ENCODE measurements at places on chromosomes 2 and 18. TPM values are rescaled to one million over a fixed set of nuclear protein-coding genes. Genes with fewer than 3 reads are reported as not detected.

DNA sequence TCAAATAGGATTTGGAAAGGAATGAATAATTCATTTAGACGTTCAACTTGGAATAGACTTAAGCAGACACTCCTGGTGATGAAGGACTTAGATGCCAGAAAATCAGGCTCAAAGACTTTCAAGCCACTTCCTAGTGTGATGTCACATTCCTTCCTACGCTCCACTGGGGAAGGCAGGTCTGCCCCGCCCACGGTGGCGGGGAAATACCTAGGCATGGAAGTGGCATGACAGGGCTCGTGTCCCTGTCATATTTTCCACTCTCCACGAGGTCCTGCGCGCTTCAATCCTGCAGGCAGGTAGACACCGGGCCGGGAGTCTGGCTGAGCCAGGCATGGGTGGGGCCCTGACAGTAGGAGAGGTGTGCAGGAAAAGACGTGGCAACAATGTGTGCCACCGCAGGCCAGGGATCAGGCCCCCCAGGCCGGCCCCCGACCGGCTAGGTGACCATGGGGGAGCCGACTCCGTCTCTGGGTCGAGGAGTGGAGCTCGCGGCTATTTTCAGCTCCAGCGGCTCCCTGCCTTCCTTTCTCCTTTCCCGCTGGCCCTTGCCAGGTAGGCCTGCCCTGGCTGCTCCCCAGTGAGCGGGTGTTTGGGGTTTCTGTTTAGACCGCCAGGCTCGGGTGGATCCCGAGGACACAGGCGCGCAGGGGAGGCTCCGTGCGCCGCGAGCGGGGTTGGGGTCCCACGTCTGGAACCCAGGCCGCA lies at the start of gene IL1RL2:
IL1RL2 (plus strand) TSS at position 233 of the 705 bp plus-strand sequence. CDS start 845 bp downstream, outside the sequence.
- DNase-seq: peak; percentile 60

DNA sequence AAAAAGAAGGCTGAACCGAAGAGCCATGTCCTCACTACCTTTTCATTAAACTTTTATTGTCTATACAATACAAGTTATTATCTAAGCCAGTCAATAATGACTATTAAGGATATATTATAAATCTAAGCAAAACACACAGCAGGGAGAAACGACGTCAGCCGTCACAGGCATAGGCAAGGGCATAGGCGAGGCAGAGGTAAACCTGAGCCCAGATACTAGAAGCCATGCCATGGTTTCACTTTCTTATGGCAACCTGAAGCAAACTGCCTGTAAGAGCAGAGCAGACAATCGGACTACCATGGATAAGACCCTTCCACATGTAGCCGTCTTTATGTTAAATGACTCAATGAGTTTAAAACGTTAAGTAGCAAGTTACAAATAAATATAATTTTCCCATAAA lies 238.5 kb upstream of the ZNF521 start:
- no peak for DNase-seq

DNA sequence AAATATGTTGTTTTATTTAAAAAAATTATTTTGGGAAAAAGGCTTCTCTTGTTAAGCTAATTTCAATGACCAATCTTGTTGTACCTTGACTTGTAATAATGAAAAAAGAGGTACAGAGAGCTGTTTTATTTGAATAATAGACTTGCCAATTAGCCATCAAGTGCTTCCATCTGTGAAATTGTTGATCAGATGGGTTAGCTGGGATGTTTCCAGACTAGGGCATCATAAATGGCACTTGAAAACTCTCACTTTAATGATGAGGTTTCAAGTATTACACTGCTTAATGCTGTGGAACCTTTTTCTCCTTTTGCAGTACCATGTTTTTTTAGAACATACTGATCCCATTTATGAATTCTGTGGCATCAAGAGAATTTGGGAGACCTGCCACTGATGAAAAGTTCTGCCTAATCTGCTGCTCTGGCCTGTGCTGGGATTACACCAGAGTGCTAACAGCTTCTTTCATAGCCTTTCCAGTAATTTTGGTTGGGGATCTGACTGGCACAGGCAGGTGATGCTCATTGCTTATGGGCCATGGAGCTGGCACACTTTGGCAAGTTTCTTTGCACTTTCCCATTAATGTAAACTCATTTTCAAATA lies 24.2 kb downstream of the PSMD14 start:
- no peak for DNase-seq

GRCh38 chr2:177383935-177384334 lies 8.6 kb upstream of the AGPS start:
- no peak for DNase-seq

GRCh38 chr2:237987268-237987667 lies 20.5 kb downstream of the UBE2F start:
- DNase-seq: no peak

GRCh38 chr2:19062370-19062769 lies 296.1 kb downstream of the OSR1 start:
- no peak for DNase-seq

DNA sequence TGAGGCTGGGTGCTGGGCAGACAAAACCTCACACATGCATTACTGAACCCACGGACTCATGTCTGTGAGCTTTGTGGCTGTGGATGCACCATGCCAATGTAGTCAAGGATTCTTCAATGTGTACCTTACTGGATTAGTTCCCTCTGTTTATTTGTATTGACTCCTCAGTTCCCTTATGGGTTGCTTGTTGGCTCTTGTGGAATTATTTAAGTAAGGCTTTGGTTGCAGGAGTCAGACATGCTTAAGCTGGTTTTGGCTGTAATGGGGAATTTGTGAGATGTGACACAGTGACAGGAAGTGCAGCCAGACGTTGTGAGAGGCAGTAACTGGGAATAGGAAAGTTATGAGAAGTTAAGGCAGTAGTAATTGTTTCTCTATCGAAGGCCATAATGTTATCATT lies 13.6 kb upstream of the IL1RN start:
- no peak for DNase-seq

DNA sequence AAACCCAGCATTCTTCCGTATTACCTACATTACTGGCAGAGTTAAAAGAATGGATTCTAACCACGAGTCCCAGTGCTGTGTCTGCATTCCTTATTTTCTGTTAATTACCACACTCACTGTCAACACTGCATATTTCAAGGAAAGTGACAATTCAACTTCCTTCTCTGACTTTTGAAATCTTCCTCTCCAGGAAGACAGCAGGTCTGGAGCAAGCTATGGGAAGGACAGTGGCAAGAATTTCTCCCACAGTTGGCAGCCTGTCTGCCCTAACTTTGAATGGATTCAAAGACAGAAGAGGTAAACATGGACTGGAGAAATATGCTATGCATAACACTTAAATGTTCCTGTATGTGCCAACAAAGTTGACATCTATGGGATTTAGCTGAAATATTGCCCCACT lies 700.5 kb upstream of the CHAC2 start:
- DNase-seq: no peak

DNA sequence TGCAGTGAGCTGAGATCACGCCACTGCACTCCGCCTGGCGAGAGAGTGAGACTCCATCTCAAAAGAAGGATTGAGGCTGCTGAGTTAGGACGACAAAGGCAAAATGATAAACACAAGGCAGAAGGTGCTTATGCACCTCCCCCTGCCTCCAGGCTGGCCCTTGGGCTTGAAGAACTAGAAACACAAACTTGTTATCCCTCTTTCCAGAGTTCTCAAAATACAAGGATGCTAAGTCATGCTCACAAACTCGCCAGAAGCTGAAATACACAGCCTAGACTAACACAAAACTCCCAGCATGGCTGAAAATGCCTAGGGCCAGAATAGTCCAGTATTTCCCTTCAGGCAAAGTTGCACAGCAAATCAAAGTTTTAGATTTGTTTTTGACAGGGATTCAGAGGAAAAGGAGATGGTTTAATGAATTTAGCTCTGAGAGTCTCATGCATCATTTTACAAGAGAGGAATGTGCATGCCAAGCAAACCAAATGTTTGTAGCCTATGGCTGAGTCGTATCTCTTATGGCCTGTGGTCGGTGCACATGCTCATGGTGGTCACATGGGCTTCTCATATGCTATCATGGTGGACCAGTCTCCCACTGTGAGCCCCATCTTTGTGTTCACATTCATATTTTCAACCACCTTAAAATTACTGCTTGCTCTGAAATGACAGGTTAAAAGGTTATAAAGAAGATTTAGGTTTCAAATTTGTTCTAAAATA lies 16.2 kb upstream of the MREG start:
- DNase-seq: no peak

DNA sequence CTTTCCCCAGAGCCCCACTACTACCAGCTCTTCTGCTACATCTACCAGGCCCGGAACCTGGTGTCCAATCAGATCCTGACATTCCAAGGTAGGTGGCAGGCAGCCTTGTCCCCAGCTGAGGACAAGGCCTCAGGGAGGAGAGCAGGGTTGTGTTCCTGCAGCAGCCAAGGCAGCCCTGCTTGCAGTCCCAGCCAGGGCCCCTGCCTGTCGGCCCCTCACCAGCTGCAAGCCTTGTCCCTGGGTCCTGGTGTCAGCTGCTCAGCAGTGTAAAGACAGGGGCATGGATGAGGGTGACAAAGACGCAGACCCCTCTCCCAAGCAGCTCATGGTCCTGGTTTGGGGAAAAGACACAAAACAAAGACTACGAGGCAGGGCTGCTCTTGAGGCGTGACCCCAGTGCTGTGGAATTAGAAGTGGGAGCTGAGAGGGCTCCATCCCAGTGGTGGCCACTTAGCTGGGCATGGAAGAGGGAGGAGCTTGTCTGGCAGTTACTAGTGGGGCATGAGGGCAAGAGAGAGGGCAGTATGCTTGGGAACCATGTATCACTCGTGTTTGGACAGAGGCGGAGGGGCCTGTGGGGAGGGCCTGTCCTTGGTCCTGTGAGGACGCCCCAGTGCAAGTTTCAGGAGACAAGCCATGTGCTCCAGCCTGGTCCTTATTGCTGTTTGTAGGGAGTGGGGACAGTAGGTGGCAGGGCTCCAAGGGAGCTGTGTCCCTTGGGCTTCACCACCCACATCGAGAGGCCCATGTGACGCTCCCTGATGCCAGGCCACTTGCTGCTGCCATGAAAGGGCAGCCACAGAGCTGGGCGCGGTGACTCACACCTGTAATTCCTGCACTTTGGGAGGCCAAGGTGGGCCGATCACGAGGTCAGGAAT lies 47.5 kb downstream of the LMAN2L start:
- DNase-seq: no peak

DNA sequence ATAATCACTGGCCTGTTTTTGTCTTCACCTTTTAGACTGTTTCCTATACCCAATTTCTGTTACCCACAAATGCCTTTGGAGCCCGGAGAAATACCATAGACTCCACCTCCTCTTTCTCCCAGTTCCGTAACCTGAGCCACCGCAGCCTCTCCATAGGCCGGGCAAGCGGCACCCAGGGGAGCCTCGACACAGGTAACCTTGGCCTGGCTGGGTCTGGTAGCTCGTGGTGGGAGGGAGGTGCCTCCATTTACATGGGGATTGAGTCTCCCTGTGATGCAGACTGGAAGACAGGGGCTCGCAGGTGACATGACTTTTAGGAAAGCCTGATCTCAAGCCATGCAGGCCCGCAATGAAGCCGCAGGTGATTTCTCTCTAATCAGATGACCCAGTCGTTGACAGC lies 100.6 kb downstream of the CABLES1 start:
- no peak for DNase-seq

DNA sequence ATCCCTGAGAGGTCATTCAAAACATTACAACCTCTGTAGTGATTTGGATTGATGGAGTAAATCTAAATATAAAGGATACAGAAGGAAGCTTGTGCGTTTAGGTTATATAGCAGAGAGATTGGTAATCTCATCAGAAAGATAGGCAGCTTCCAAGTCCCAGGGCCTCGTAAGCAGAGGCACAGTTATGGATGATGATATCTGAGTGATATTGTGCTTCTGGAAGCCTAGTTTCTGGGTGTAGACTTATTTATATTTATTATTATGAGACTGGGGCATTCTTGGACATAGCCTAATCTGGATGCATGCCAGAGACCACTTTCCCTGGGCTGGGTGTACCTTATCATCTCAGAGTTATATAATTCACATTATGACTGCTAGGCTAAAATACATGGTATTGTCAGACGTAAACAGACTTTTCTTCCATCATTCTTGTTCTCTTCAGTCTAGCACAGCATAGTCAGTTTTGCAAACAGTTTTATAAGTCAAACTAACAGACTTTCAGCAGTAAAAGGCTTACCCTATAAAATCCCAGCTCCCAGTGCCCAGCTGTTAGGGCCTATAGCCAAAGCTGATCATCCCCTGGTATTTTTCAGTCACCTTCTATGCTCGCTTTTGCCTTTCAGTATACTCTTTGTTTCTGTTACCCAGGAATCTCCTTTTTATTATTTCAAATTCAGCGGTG lies 47.9 kb downstream of the RAB3GAP1 start:
- DNase-seq: no peak

GRCh38 chr2:120566331-120567035 lies 169.2 kb upstream of the GLI2 start:
- no peak for DNase-seq

DNA sequence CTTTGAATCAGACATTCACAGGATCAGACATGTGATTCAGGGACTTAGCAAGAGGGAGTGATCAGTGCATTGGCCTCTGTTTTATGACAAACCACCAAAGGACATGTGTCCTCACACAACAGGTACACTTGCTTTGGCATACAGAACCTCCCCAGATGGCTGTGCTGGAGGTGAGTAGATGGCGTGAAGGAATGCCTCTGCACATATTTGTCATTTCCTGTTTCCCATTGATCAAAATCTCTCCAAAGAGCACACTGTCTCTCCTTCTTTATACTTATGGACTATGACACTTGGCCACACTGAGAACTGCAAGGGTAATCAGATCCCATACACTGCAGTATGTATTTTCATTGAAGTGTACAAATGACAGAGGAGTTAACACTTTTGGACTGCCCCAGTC lies 927.6 kb downstream of the TSN start:
- DNase-seq: no peak

GRCh38 chr2:9585486-9585885 lies 29.9 kb upstream of the ADAM17 start:
- no peak for DNase-seq

HAT1 gene
- total RNA-seq: 26.1 TPM

SLC19A3 gene
- total RNA-seq: 15.2 TPM

GCFC2 gene
- total RNA-seq: 16.4 TPM

TSPYL6 gene
- total RNA-seq: not detected

KYNU gene
- total RNA-seq: 0.61 TPM

ESPNL gene
- 0.06 TPM for total RNA-seq

TTN gene
- 3.4 TPM for total RNA-seq

FAM124B gene
- 0.53 TPM for total RNA-seq

EGR4 gene
- total RNA-seq: not detected

RRM2 gene
- total RNA-seq: 40.0 TPM

TRPM8 gene
- total RNA-seq: not detected

UBE2F gene
- total RNA-seq: 52.9 TPM

Data from left colon (tissue), 2 donors.